Endothelial cell of umbilical vein (primary cell): ENCODE measurements at places on chromosomes 1 and 21. TPM values are rescaled to one million over a fixed set of nuclear protein-coding genes. Genes with fewer than 3 reads are reported as not detected.

CITED4 gene
- total RNA-seq = 10.9 and 11.3 TPM in 2 replicates

ATAD3C gene
- 0.16 TPM in 1 of 2 replicates, not detected in the other for total RNA-seq

SLAMF6 gene
- not detected in 2 replicates for total RNA-seq

VCAM1 gene
- 1.7 and 2.3 TPM in 2 replicates for total RNA-seq

TAL1 gene
- total RNA-seq = 50.2 and 52.4 TPM in 2 replicates

BMP8A gene
- total RNA-seq = 0.44 TPM in 1 of 2 replicates, not detected in the other

ADAM30 gene
- not detected in 2 replicates for total RNA-seq

NUDT4B gene
- total RNA-seq = 1.7 TPM in 1 of 2 replicates, not detected in the other

KMO gene
- total RNA-seq = not detected in 2 replicates

DYNLT5 gene
- 4.5 and 12.5 TPM in 2 replicates for total RNA-seq

KRTAP21-1 gene
- not detected in 2 replicates for total RNA-seq

DDR2 gene
- total RNA-seq = 22.7 and 30.8 TPM in 2 replicates

USH2A gene
- total RNA-seq = not detected in 2 replicates

C1QA gene
- total RNA-seq = not detected in 2 replicates

FMO1 gene
- total RNA-seq = not detected in 2 replicates

OR2T35 gene
- not detected in 2 replicates for total RNA-seq

LZIC gene
- 22.7 and 23.4 TPM in 2 replicates for total RNA-seq

CD1B gene
- not detected in 2 replicates for total RNA-seq

PEAR1 gene
- total RNA-seq = 88.7 and 90.7 TPM in 2 replicates

JUN gene
- total RNA-seq = 81.1 and 88.3 TPM in 2 replicates

ZSWIM5 gene
- 1.6 and 1.7 TPM in 2 replicates for total RNA-seq

CELA3A gene
- total RNA-seq = not detected in 2 replicates

HHIPL2 gene
- not detected in 2 replicates for total RNA-seq

HUNK gene
- total RNA-seq = not detected in 2 replicates

ZNF683 gene
- total RNA-seq = not detected in 2 replicates

OVAAL gene
- not detected in 2 replicates for total RNA-seq

ANKRD13C gene
- 17.3 and 17.6 TPM in 2 replicates for total RNA-seq
